Esophagus muscularis mucosa (tissue), 4 donors: ENCODE measurements at places on chromosomes 12 and 14. TPM values are rescaled to one million over a fixed set of nuclear protein-coding genes. Genes with fewer than 3 reads are reported as not detected.

SGPP1 gene
- 18.0 TPM for total RNA-seq

VEZT gene
- total RNA-seq: 86.0 TPM

GRCh38 chr12:41897593-41897992 is 247.1 kb downstream of the GXYLT1 start:
- no peak for DNase-seq

DNA sequence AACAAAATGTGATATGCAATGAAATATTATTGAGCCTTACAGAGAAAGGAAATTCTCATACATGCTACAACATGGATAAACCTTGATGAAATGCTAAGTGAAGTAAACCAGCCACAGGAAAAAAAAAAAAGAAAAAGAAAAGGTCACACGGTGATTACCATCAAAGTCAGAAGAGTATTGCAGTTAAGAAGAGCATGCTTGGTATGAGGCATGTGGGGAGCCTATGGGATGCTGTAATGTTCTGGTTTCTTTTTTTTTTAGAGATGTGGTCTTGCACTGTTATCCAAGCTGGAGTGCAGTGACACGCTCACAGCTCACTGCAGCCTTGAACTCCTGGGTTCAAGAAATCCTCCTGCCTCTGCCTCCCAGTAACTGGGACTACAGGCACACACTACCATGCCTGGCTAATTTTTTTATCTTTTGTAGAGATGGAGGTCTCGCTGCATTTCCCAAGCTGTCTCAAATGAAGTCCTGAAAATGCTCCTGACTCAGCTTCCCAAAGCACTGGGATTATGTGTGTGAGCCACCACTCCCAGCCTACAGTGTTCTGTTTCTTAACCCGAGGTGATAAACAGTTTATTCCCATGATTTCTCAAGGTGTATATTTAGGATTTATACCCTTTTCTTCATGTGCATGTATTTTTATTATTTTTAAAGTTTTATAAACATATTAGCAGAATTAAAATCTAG is 96.2 kb downstream of the SEC23A start:
- DNase-seq: no peak

- DNase-seq: no peak
These were observed 18.2 kb upstream of the STRAP start for GRCh38 chr12:15863984-15864383.

GRCh38 chr12:56836317-56836716 is 73.2 kb downstream of the HSD17B6 start:
- no peak for DNase-seq

- no peak for DNase-seq
These were observed 69.4 kb downstream of the PLEKHG3 start for GRCh38 chr14:64773577-64773976.
